Mucosa of descending colon (tissue), 3 donors: ENCODE measurements at places on chromosomes 2 and 18. TPM values are rescaled to one million over a fixed set of nuclear protein-coding genes. Genes with fewer than 3 reads are reported as not detected.

DPP10 gene
- 12.2 TPM for total RNA-seq

EVX2 gene
- total RNA-seq = not detected

SERPINB12 gene
- total RNA-seq = not detected

PLEKHM3 gene
- total RNA-seq = 21.1 TPM
